CD4-positive, CD25-positive, alpha-beta regulatory T cell (primary cell): ENCODE measurements at places on chromosomes 5 and 9. TPM values are rescaled to one million over a fixed set of nuclear protein-coding genes. Genes with fewer than 3 reads are reported as not detected.

GRCh38 chr5:32326216-32326772 lies 13.6 kb upstream of the MTMR12 start:
- no peak for DNase-seq

The PCDHGA4 gene
- not detected for total RNA-seq

GRCh38 chr5:93572101-93572607 lies 8.9 kb downstream of the NR2F1-AS1 start:
- no peak for DNase-seq

- DNase-seq = no peak
These were observed 66.4 kb downstream of the SLCO4C1 start for GRCh38 chr5:102229685-102230084.

The WDR31 gene
- total RNA-seq = 0.22 TPM

DNA sequence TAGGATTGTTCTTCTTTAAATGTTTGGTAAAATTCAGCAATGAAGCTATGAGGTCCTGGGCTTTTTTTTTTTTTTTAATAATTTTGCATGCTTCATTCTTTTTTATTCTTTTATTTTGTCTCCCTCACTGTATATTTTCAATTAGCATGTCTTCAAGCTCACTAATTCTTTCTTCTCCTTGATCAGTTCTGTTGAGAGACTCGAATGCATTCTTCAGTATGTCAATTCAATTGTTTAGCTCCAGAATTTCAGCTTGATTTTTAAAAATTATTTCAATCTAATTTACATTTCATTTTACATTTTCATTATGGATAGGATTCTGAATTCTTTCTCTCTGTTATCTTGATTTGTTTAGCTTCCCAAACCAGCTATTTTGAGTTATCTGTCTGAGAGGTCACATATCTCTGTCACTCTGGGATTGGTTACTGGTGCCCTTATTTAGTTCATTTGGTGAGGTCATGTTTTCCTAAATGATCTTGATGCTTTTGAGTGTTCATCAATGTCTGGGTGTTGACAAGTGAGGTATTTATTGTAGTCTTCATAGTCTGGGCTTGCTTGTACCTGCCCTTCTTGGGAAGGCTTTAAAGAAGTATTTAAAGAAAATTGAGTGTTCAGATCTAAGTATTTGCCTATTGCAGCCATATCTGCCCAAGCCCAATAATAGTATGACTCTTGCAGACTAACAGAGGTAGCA lies 9.1 kb downstream of the LURAP1L start:
- no peak for DNase-seq

DNA sequence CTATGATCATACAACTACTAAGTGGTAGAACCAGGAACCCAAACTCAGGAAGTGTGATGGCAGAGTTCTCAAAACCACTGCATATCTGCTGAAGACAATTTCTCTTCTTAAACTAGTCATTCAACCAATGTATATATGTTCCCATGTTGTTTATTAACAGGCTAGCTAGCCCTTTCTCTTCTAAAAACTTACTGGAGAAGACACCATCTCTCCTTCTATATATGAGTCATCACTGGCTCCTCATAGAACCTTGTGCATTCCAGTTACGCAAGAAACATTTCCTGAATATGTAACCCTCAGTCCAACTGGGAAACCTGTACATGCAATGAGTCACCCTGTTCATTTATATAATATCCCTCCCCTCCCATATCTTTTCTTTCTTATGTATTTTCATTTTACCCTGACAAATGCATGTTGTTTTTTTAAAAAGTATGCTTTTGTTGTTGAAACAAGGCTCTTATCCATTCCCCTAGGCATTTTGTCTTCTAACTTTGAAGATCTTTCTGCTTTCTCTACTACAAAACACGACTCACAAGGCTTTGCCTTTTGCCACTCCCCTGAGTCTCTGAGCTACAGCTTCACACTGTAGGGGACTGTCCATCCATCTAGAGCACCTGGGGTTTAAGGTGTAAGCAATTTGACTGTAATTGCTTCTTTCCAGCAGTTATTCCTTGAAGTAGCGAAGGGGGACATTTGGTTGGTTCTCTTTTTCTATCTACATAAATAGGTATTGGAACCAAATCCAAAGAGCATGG lies 119.5 kb downstream of the ANXA1 start:
- no peak for DNase-seq

DNA sequence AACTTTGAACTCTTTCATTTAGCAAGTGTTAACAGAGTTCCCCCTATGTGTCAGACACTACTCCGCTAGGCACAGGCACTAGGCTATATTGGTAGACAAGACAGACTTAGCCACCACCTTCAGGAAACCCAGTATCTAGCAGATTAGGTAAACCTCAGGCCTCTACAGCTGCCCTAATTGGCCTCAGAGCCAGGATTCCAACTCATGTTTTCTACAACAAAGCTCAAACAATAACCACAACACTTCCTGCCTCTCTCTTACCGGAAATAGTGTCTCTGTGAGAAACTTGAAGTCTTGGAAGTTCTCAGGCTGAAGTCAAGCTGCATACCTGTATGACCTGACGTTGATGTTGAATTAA lies 116.6 kb upstream of the SLC44A1 start:
- DNase-seq = peak; percentile 68
